Endothelial cell of umbilical vein (primary cell): ENCODE measurements at places on chromosomes 13 and 19. TPM values are rescaled to one million over a fixed set of nuclear protein-coding genes. Genes with fewer than 3 reads are reported as not detected.

PEAK3 gene
- polyA plus RNA-seq: 0.03 TPM in 1 of 2 replicates, not detected in the other

KCNN1 gene
- polyA plus RNA-seq: 0.18 TPM in 2 replicates

- no peaks in the 10 kb centered on the region for H3K36me3 ChIP-seq
- no peak overlapping the region for H3K27ac ChIP-seq
- DNase-seq: peak; percentile 9
- H3K4me3 ChIP-seq: no peak overlapping the region
These were observed 12.7 kb upstream of the ZNF121 start for GRCh38 chr19:9597027-9597426.

DNA sequence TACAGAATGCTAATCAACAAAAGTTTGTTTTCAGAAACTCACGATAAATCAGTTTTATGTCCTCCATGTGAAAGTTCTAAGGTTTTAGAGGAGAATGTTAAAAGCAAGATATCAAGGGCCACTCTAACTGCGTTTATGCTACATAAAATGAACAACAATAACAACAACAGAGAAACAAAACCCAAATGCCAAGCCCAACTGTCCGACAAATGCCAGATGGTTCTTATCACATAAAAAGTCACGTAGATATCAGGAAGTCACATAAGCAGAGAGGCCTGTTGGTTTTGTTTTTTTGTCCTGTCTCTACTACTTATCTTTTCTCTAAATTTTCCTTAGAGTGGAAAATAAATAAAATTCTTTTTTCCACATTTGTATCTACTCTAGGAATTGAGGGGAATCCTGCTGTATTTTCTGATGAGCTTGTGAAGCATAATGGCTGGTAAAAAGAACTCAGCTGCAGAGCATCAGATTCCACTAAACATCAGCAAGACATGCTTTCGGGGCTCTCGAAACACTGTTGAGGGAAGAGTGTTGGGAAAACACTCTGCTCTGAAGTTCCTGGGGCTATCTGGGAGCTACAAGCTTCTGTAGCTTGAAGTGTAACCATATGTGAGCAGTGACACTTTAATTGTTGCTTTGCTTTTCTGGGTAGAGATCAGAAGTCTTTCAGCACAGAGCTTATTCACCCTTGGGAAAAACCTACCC is 110.1 kb downstream of the SLAIN1 start:
- no peak overlapping the region for H3K27ac ChIP-seq
- peaks cover 5% of the 10 kb centered on the region for H3K27me3 ChIP-seq
- no peak for DNase-seq
- no peaks in the 10 kb centered on the region for H3K4me1 ChIP-seq
- H3K4me3 ChIP-seq: no peak overlapping the region

DNA sequence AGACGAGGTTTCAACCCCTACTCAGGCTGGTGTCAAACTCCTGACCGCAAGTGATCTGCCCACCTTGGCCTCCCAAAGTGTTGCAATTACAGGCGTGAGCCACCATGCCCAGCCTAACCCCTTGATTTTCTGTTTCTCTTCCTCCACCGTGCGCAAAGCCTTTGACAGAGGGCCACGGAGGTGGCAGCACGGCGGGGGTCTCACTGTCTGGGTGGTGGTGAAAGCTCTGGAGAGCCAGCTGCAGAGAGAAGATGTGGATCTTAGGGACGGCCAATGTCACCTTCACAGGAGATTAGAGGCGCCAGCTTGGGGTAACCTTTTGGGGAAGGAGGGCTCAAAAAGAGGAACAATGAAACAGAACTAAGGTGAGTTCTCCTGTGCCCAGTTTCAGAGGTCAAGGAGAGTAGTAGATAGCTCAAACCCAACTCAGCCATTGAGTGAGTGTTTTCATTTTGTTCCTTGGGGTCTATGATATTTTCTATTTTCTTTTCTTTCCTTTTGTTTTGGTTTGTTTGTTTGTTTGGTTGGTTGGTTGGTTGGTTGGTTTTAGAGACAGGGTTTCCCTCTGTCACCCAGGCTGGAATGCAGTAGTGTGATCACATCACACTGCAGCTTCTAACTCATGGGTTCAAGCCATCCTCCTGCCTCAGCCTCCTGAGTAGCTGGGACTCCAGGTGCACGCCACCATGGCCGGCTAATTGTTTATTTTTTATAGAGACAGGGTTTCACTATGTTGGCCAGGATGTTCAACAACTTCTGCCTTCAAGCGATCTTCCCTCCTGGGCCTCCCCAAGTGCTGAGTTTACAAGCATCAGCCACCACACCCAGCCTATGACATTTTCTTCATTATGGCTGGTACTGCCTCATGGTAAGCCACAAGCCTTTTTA is 37.7 kb downstream of the GPR42 start:
- H3K27ac ChIP-seq: no peak overlapping the region
- no peak for DNase-seq
- no peaks in the 10 kb centered on the region for H3K27me3 ChIP-seq
- no peaks in the 10 kb centered on the region for H3K36me3 ChIP-seq
- no peaks in the 10 kb centered on the region for H3K4me1 ChIP-seq
- no peak overlapping the region for H3K4me3 ChIP-seq

SHANK1 gene
- 0.60 and 0.66 TPM in 2 replicates for polyA plus RNA-seq

DNA sequence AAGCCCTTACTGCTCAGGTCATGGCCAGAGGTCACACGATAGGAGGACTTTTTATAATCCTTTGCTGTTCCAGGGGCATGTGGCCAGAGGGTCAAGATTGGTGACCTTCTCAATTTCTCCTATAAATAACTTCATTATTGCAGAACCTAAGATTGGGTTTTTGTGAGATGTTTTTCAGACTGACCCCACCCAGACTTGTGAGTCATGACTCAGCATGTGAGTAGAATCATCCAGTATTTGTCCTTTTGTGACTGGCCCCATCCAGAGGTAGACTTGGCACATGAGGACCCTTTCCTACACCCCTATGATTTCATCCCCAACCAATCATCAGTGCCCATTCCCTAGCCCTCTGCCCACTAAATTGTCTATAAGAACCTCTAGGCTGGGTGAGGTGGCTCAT is 84.5 kb upstream of the ABCC4 start:
- H3K27me3 ChIP-seq: peaks cover 13% of the 10 kb centered on the region
- H3K4me1 ChIP-seq: no peaks in the 10 kb centered on the region
- H3K36me3 ChIP-seq: no peaks in the 10 kb centered on the region
- H3K4me3 ChIP-seq: no peak overlapping the region
- no peak overlapping the region for H3K27ac ChIP-seq

THSD8 gene
- polyA plus RNA-seq: 2.6 TPM in 1 of 2 replicates, not detected in the other

- peak overlapping the region; percentile 97 for H3K27ac ChIP-seq
- DNase-seq: no peak
- no peaks in the 10 kb centered on the region for H3K27me3 ChIP-seq
- peaks cover 50% of the 10 kb centered on the region for H3K4me1 ChIP-seq
These were observed 1.5 kb downstream of the DOCK9 start for GRCh38 chr13:98976338-98976737.

DNA sequence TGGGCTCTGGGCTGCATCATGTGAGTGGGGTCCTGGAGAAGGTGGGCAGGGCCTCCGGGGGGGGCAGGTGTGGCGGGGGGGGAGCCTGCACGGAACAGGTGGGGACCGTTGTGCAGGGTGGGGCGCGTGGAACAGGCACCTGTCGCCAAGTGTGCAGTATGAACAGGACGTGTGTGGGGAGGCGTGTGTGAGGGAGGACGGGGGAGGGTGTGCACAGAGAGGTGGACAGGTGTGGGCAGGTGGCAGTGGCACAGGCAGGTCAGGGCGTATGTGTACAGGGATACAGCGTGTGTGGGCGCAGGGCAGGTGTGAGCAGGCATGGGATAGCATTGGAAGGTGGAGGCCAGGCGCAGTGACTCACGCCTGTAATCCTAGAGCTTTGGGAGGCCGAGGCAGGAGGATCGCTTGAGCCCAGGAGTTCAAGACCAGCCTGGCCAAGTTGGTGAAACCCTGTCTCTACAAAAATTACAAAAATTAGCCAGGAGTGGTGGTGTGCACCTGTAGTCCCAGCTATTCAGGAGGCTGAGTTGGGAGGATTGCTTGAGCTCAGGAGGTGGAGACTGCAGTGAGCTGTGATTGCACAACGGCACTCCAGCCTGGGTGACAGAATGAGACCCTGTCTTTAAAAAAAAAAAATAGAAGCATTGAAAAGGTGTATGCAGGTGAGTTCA is 3.2 kb downstream of the PLK5 start:
- H3K4me3 ChIP-seq: no peak overlapping the region
- H3K27me3 ChIP-seq: peaks cover 9% of the 10 kb centered on the region
- no peaks in the 10 kb centered on the region for H3K4me1 ChIP-seq
- H3K36me3 ChIP-seq: no peaks in the 10 kb centered on the region

ANKLE1 gene
- polyA plus RNA-seq: 1.9 and 2.8 TPM in 2 replicates

- no peak within 1 kb of the TSS for H3K4me3 ChIP-seq
- H3K36me3 ChIP-seq: no peaks in the 10 kb centered on the region
- H3K27ac ChIP-seq: no peak within 1 kb of the TSS
- DNase-seq: no peak
- H3K27me3 ChIP-seq: peaks cover 31% of the 10 kb centered on the region
These were observed at the start of gene NCCRP1 for GRCh38 chr19:39196860-39197562. NCCRP1 (plus strand) TSS chr19:39196964; CDS start chr19:39196983, 19 bp downstream.

DNA sequence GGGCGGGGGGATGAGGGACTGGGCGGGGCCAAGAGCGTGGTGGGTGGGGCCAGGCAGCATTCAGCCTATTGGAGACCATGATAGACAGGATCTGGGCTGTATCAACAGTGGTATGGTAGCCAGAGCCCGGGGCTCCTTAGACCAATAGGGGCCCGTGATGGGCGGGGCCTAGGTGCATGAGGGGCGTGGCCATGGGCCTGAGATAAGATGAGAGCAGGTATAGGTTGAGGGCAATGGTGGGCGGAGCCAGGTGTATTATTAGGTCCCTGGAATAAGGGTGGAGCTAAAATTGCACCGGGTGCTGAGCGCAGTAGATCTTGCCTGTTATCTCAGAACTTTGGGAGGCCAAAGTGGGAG is 5.3 kb downstream of the ABCA7 start:
- H3K27ac ChIP-seq: no peak overlapping the region
- H3K4me1 ChIP-seq: peaks cover 6% of the 10 kb centered on the region
- DNase-seq: no peak
- no peaks in the 10 kb centered on the region for H3K27me3 ChIP-seq

POP4 gene
- polyA plus RNA-seq: 55.0 and 56.2 TPM in 2 replicates
